ENCODE measurements at places on chromosomes 1 and 21.

GRCh38 chr1:147050654-147051053 is 112.5 kb downstream of the NBPF12 start:
- DNase-seq = no peak

DNA sequence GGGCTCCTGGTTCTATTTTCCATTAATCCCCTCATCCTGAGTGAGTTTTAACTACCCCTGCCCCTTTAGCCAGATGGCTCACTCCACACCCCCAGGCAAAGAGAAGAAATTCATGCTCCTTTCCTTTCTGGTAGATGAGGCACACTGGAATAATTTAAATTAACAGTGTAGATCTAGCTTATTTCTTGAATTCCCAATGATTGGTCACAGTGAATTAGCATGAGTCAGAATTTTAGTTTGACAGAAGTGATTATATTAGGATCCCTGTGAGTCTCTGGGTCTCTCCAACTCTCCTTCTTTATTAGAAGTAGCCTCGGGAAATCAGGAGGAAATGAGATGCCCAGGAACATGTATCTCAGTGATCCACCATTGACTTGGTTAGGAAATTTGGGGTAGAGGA is 103.1 kb upstream of the KAZN start:
- DNase-seq = no peak

- no peak for DNase-seq
Measured at GRCh38 chr1:18710002-18710401, 79.4 kb downstream of the PAX7 start.

DNA sequence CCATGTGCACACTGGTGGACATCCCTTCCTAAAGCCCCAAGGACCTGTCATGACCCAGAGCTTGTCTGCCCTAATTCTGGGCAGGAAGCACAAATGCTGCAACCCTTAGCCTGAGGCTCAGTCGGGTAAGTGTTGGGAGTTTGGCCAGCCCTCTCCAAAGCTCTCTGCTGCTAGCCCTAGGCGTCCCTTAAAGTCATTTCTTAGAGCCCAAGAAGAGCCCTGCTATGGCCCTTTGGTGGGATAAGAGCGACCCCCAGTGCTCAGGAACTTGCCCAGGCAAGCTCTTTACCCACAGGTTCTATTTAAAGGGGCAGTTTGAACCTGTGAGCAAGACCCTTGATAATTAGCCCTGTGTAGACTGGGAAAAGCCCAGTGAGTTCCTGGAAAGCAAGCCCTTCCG is 356.8 kb downstream of the RRAGC start:
- DNase-seq = no peak

DNA sequence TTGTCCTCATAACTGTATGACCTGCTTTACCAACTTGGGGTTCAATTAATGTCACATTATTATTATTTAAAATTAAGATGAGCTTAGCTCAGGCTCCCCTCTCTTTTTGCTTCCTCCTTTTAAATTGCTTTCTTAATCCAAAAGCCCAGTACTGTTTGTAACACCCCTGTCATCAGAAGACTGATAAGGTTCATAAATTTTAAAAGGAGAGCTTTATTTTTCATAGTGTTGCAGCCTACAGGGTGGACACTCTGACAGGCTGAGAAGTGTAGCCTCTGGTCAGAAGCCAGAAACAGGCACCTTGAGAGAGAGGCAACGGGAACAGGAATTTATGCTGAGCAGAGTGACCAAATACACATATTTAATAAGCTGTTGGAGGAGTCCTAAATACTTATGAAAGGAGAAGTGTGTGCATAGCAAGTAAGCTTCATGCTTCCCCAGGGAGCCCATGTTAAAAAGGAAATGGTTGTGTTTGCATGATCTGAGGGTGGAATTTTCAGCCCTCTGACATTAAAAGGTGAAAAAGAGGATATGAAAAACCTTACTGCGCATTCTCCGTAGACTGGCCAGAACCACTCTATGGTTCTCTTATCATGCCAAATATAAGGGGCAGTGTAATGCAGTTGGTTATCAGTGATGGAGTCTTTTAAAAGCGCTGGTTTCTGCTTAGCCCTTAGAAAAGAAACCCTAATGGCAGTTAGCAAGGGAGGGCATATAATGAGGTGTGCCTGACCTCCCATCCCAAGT is 30.5 kb upstream of the FGGY start:
- DNase-seq = no peak

- DNase-seq = no peak
Measured at GRCh38 chr1:151940541-151940940, 31.2 kb upstream of the THEM4 start.

DNA sequence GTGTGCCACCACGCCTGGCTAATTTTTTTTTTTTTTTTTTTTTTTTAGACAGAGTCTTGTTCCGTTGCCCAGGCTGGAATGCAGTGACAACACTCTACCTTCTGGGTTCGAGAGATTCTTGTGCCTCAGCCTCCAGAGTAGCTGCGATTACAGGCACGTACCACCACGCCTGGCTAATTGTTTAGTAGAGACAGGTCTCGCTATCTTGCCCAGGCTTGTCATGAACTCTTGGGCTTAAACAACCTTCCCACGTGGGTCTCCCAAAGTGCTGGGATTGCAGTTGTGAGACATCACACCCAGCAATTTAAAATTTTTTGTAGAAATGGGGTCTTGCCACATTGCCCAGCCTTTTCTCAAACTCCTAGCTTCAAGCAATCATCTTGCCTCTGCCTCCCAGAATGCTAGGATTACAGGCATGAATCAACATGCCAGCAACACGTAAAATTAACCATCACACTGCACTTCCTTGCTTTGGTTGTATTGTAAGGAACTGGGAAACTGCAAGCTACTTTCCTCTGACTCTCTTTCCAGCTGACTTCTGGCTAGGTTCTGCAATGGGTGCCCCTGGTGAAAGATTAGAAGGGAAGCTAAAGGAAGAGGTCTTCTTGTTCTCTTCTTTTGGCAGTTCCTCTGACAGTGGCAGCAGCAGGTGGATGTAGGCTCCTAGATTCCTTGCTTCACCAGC is 13.9 kb upstream of the IL6R start:
- DNase-seq = no peak

DNA sequence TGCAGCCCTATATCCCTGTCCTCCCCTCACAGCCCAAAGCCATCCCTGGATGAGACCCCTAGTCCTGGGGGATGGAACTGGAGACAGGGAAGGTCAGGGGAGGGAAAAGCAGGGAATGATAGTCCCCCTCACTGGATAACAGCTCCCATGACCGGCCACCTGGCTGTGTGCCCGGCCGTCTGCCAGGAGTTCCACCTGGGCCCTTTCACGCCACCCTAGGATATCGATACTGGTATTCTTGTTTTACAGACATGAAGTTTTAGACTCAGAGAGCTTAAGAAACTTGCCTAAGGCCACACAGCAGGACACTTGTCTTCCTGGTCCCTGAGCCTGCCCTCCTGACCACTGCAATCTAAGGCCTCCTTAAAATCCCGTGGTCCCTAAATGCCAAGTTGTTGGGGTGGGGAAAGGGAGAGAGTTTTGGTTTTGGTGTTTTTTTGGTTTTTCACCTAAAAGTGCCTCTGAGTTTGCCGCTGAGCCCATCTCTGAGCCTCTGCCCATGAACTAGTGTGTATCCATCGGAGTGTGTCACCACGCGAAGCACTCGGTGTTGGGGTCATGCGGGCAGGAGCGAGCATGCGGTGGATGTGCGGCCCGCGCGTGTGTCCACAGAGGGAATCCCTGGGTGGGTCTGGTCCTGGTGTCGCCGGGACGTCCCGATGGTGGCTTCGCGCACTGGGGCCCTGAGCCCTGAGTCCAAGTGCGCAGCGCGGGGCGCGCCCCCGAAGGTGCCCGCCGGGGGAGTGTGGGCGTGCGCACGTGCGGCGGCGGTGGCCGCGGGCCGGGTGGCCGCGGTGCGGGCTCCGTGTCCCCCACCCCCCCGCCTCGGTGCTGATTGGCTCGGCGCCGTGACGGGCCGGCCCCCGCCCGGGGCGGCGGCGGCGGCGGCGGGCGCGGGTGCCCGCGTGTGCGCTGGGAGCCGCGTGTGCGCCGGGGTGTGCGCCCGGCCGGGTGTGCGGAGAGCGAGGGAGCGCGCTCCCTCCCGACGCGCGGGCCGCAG is at the start of gene EPHA8:
Gene EPHA8, plus strand, starts transcription at position 906 of the 1,000 bp plus-strand sequence. CDS start 147 bp downstream, outside the sequence.
- DNase-seq = no peak

DNA sequence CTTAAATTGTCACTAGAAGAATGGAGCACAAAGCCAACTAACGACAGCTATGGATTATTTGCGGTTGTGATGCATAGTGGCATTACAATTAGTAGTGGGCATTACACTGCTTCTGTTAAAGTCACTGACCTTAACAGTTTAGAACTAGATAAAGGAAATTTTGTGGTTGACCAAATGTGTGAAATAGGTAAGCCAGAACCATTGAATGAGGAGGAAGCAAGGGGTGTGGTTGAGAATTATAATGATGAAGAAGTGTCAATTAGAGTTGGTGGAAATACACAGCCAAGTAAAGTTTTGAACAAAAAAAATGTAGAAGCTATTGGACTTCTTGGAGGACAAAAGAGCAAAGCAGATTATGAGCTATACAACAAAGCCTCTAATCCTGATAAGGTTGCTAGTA is 13.5 kb downstream of the USP1 start:
- DNase-seq = no peak

DNA sequence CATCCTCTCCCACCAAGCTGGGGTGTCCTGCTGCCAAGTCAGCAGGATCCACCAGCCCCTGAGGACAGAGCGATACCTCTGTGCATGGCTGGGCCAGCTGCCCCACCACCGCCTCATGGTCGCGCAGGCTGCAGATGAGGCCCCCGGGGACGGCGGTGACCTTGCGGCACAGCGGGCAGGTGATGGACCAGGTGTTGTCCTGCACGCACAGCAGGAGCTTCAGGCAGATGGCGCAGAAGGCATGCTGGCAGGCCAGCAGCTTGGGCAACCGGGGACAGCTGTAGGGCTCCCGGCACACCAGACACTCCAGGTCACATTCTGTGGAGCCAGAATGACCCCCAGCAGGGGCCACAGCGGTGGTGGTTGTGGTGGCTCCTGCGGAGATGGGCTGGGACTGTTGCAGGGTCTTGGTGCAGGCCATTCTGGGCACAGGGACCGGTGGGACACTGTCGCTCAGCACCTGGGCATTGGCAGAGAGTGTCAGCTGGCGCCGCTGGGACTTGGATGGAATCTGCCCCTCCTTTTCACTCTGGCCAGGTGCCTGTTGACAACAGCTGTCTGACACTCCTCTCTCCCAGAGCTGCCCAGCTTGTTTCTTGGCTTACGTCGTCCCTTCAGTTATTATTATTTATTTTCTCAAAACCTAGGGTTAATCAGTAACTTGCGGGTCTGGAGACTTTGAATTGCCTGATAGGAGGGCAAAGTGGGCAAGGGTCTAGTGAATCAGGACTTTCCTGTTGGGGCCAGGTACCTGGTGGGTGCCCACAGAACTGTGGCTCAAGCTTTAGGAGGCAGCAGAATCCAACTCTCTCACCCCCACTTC is at the start of gene RNF186:
Gene RNF186, minus strand, starts transcription at position 603 of the 823 bp plus-strand sequence. Its CDS starts 182 bp downstream, at position 421.
- DNase-seq = no peak

DNA sequence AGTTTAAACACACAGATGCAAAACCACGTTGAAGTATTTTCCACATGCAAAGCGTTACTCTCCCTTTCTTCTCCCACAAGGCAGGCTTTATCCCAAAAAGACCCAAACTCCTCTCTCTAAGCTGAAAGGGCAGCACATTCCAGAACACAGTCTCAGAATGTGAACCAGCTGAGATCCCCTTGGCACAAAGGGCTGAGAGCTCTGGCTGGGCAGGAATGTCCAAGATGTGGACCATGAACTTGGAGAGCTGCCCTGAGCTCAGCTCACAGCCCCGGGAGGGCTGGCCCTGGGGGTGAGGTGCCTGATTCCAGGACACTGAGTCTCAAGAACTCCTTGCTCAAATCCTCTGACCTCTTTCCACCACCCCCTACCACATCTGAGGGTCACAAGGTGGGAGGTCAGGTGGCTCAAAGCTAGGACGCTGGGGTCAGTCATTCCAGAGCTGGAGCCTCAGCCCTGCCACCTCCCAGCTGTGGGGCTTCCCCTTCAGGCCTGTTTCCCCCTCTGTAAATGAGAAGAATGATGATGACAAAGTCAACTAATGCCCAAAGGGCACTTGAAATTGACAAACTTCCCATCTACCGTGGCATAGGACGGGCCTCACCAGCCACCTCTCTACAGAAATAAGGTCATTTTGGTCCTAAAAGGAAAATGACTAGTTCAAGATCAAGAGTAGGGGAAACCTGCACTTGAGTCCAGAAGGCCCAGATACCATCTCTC is 11.5 kb downstream of the ALDH4A1 start:
- no peak for DNase-seq

GRCh38 chr21:16418642-16419041 is 688.9 kb downstream of the USP25 start:
- DNase-seq = no peak

DNA sequence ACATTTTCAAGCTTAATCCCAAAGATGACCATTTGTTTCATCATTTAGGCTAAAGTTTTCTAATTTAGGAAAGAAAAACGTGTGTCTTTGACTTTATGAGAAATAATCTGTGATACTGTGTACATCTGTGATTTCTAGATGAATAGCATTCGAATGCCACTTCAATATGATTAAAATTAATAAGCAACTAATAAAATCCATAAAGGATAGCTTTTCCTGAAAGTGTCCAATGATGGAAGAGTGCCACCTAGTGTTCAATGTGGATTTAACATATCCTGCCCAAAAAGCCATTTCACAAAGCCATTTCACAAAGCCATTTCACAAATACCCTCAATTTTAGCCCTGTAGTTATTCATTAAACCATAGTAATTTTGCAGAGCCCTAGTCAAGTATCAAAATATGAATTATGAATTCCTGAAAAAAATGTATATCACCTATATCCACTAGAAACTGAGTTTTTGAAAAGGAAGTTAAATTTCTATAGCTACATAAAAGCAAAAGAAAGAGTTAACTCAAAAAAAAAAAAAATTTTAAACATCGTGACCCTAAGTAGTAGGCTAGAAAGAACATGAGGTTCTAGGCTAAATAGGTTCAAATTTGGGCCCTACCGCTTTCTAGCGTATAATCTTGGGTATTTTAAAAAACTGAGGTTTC is 19.1 kb downstream of the NME7 start:
- DNase-seq = no peak

DNA sequence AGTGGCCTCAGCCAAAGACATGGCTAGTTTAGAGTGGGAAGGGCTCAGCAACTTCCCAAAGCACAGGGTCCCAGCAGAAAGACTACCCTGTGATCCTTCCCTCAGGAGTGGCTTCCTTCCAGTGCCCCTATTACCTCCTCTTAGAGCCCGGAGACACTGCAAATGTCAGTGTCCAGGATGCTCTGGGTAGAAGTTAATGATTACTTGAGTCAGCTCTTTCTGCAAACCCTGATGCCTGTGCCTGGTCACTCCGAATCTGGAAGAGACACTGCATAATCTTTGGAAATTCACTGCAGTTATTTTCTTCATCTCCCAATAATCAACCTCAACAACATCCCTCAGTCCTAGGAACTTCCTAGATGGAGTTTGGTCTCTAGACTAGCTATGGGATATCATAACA is 27.2 kb upstream of the MGST3 start:
- DNase-seq = no peak

DNA sequence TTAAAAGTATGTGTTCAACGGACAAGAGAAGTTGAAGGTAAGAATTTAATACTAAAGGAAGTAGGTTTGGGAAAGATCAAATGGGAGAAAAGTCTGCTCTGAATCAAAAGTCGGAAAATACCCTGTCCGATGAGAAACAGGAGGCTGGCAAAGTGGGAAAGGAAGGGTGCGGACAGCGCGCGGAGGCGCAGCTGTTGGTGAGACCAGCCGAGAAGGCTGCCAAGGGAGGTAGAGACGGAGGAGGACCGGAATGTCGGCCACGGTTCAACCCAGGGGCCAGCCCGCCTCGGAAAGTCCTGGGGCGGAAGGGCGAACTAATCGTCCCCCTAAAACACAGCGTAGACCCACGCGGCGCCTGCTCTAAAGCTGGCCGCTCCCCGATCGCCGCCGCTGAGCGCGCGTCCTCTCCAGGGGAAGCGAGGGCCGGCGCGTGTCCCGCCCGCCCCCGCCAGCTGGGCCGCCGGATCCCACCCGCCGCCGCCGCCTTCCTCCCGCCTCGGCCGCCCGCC is 639 bp upstream of the SPATA1 start:
- no peak for DNase-seq

Data from activated T-helper 9 cell treated with anti-CD3 and anti-CD28 coated beads, Interleukin-2, amount 50 U/mL, for 16 hours (primary cell).